ENCODE measurements at places on chromosomes 2 and 18.

DNA sequence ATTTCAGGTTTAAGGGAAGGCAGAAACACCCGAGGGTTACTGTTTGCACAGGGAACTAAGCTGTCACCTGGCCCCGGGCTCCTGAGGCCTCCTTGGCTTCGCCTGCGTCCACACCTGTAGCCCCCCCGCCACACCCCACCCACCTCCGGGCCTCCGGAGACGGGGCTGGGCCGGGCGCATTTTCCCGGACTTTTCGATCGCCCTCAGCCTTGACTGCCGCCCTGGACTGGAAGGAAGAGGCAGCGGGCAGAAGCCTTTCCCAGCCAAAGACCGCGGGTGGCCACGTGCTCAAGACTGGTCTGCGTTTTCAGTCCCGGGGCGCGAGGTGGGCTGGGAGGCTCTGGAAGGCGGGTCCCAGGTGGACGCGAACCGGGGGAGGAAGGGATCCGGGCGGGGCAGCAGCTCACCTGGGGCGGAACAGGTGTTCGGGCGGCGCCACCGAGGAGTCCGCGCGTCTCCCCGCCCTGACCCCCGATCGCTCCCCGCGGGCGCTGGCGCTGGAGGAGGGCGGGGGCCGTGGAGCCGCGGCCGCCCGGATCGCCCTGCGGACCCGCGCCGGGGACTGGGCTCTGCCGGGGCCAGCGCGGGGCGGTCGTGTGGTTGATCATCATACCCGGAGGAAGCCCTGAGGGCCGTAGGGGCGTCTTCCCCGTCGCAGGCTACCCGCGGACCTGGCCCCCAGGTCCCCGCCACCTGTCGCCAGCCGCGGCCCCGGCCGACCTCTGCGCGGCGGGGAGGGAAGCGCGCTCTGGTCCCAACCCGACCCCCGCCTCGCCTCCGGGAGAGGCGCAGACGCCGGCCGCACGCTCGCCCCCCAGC lies 3.2 kb downstream of the ID2 start:
- no peak for DNase-seq

- no peak for DNase-seq
These were observed 388.9 kb downstream of the ALK start for GRCh38 chr2:29532436-29532835.

GRCh38 chr2:196640031-196640548 lies 575 bp downstream of the CCDC150 start:
- DNase-seq: no peak

GRCh38 chr2:44433895-44434294 lies 72.1 kb downstream of the CAMKMT start:
- DNase-seq: no peak

GRCh38 chr18:49590608-49591007 lies 28.8 kb downstream of the LIPG start:
- DNase-seq: no peak

DNA sequence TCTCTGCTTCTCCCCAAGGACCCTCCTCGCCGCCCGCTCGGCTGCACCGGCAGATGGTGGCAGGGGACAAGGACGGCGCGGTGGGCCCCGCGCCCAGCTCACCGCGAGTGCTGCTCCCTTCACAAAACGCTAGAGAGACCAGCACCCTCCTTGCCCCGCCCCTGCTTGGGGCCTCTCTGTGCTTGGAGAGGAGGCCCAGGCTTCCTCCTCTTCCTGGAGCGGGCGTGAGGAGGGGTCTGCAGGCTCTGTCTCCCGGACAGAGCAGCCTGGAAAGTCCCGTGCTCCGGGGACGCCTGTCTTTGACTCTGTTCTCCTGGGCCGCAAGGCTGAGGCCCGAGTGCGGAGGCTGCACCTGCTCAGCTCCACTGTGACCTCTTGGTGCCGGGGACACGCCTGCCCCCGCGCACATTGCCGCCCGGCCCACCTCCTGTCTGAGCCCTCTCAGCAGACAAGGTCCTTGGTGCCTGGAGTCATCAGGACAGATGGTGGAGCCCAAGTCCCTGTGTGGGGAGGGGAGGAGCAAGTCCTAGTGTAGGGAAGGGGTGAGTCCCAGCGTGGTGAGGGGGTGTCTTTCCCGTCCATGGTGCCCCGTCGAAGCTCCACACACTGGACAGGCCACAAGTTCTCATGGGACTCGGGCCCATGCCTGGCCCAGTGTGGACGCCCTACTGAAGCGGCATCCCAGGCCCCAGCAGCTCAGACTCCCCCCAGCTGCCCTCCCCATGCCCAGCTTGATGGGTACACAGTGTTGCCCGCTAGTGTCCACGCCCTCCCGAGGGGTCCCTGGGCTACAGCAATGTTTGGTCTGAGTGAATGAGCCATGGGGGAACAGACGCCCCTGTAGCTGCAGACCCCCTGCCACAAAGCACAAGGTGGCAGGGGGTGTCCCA lies 33.8 kb downstream of the RTP5 start:
- no peak for DNase-seq

DNA sequence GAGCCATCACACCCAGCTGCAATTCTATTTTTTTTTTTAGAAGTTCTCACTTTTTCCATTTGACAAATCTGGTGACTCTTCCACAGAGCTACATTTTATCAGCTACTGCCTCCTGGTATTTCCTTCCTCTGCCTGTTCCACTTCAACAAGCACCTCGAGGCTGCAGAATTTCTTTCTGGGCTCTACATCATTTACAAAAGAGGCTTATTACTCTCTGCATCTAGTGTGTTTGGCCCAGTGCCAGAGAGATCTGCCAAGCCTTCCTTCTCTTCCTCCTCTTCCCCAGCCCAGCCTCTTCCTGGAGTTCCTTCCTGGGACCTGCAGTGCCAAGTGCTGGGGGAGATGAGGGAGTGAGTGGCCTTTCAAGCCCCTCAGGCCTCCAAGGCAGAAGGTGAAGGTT lies 119.6 kb upstream of the ITGA6 start:
- DNase-seq: no peak

DNA sequence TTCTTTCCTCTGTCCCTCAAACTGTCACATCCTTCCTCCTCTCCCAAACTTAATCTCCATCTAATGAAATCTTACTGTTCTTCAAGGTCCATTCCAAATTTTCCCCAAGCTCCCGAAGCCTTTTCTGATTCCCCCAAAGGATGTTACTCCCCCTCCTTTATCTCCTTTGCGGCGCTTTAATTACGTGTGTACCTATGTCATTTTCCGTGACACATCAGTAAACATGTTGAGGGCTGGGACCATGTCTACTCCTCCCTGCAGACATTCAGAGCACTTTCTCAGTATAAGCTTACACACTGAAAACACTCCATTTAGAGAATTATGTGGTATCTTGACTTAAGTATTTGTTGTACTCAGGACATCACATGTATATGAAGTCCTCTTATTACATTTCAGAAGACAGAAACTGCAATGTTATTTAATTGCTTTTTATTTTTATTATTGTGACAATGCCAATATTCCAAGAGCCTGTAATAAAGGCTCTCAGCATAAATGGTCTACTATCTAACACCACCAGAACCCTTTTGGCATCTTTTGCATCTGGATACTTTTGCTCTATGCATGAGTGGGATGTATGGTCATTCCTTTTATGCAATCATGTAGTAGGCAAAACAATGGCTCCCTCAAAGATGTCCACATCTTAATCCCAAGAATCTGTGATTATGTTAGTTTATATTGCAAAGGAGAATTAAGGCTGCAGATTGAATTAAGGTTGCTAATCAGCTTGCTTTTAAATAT lies 1.8 kb downstream of the NMI start:
- no peak for DNase-seq

DNA sequence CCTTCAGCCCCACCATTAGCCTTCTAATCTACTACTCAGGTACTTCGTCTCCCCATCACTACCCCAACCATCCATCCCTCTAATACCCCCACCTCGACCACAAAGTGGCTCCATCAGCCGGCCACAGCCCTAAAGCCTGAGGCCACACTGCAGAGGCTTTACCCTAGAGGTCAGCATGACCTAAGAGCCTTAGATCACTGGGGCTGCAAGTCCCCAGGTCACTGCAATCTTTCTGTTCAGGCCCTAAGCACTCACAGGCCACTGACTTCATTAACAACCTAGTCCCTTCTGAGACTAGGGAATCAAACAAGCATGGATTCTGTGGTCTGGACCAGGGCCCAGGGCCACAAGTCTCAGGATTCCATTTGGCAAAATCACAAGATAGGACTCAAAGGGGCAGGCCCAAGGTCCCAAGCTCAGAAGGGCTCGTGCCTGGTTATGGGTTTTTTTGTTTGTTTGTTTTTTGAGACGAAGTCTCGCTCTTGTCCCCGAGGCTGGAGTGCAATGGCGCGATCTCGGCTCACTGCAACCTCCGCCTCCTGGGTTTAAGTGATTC lies 37.0 kb upstream of the PKDCC start:
- DNase-seq: no peak

DNA sequence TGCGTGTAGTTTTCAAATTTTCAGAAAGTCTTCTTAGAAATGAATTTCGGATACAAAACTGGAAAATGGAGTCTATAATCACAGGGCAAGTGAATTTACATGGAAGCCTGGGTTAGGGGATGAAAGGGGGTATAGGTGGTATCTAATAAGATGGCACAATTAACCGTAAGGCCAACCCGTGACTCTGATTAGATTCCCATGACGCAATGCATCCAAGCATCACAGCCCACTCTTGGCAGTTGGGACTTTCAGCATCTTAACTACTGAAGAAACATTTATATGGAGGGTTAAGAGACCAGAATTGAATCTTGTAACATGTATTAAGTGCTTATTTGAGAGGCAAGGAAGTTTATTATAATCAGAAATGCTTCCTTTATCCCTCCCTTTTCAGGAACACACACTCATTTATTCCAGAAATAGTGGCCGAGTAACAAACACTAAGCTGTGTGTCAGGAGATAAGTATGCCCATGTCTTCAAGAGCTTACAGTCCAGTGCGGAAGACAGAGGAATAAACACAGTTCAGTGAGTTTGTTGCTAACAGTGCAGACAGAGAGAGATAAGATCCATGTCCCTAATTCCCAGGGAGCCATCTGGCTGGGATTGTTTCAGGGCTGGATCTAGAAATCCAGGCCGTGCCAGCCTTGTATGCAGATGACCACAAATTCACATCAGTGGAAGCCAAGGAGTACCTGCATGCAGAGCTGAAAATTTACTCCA lies 151.2 kb downstream of the ANTXR1 start:
- no peak for DNase-seq

GRCh38 chr18:9688036-9688741 lies 19.9 kb upstream of the RAB31 start:
- no peak for DNase-seq

- DNase-seq: no peak
These were observed 1.4 kb downstream of the FAM171B start for GRCh38 chr2:186695081-186695756.

- no peak for DNase-seq
These were observed 15.3 kb downstream of the PMS1 start for GRCh38 chr2:189799531-189799930.

- DNase-seq: no peak
These were observed 33.4 kb upstream of the ITGA6 start for GRCh38 chr2:172394002-172394401.

- DNase-seq: no peak
These were observed 644 bp downstream of the ABCG5 start for GRCh38 chr2:43837831-43838559.

GRCh38 chr18:78130232-78131195 lies 849.1 kb upstream of the SALL3 start:
- DNase-seq: no peak

GRCh38 chr2:1405967-1406366 lies 7.3 kb upstream of the TPO start:
- no peak for DNase-seq

DNA sequence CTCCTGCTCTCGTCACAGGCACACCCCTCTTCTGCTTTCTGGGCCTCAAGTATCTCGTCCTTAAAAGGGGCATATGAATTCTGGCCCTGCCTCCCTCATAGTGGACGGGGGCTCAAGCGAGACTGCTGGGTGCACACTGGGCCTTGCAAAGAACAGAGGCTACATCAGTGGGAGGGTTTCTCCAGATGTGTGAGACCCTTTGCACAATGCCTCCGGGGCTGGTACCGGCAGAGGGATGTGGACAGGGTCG lies 25.0 kb downstream of the CRACDL start:
- DNase-seq: no peak

DNA sequence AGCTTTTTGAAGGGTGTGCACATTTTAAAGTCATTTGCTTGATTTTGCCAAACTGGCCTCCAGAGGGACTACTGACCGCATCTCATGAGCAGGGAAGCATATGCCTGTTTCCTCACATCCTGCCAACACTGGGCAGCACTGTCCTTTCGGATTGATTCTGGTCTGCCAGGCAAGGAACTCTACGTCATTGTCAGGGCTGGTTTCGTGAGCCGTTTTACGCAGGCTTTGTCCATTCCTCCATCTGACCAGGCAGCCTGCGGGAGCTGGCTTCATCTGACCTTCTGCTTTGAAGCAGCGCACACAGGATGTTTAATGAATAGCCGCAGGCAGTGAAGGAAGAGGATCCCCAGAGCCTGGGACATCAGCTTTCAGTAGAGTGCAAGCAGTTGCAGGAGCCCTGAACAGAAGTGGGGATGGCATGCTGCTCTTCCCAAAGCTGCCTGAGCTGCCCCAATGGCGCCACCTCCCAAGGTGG lies 46.3 kb upstream of the SEMA4C start:
- no peak for DNase-seq

- DNase-seq: no peak
These were observed 5.4 kb downstream of the ARHGAP28 start for GRCh38 chr18:6734726-6735430.

DNA sequence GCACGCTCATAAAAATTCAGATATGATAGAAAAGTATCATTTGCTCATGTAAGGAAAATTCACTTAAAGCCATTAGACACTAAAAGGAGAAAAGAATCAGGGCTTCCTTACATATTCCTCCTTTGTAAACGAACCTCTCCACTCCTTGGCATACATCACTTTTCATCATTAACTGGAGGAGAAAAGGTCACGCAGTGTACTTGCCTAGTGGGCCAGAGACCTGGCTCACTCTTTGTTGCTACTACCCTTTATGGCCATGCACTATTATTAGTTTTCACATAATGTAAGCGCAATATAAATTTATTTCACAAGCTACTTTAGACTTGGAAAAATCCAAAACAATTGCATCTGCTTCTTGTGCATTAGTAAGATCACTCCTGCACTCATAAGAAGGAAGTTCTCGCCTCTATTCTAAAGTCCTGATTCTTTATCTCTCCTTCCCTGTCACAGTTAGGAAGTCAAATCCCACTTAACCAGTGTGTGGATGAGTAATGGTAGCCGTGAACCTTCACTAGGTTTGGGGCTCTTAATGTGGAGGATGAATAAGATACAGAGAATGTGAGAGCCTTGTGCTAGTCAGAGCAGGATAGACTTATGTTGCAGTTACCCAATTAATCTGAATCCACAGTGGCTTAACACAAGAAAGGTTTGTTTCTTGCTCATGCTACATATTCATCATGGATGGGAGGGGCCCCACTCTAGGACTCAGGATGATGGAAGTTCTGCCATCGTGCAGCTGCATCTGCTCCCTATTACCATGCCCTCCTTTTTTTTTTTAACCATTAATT lies 115.0 kb upstream of the GLS start:
- no peak for DNase-seq
